ENCODE measurements at places on chromosomes 16 and 17.

GRCh38 chr16:30091474-30092372, at the start of gene TBX6:
TBX6 (minus strand) TSS chr16:30091924; CDS start chr16:30091193, 731 bp downstream.
- DNase-seq: peak; percentile 93

GRCh38 chr17:40064971-40065768, 2.4 kb downstream of the THRA start:
- no peak for DNase-seq

DNA sequence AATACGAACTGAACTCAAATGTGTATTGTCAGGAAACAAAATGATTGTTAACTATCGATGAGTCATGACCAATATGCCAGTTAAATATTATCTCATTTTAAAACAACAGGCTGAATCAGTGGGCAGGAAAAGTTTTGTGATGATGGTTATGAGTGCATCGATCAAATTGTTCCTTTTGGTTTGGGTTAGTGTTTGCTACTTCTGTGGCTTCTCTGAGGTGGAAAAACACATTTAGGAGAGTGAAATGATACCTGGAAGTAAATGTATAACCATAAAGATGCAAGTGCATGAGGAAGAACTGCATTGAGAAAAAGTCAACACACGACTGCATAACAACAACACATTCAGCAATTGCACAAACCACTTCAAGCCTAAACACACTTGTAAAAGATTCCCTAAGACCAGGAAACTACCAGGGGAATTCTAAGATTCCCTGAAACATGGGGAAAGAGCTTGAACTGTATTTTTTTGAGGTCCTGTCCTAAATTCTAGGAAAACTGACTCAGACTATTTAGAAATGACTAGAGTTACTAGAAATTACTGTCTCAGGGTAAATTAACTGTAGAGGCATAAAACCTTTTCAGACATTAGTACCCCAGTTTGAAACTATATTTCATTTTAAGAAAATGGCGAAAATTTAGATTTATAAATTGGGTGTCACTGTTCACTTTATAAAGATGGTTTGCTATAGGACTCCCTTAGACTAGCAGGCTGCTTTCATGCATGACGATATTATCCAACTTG, 44.8 kb downstream of the CDYL2 start:
- DNase-seq: no peak

GRCh38 chr17:47203984-47204721, 5.0 kb upstream of the MYL4 start:
- no peak for DNase-seq

DNA sequence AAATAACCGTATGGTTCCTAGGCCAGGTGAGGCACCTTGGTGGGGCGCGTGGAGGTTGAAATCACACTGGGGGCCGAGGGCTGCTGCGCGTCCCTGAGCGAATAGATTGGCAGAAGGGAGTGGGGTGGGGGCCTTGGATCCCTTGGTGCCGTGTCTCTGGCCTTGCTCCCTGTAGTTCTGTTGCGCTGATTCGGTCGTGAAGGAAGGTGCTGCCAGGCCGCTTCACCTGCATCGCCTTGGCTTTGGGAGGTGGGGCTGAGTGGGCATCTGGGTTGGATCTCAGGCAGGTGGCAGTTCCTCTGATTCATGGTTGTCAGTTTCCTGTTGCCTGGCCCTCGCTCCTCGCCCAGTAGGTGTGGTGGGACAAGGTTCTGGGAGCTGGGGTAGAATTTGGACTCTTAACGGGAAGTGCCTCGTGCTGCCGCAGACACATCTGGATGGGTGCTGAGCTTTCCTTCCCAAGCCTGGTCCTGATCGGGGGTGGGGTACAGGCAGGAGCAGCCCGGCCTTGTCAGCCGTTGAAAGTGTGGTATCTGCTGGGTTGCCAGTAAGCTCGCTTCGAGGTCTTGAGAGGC, 30.1 kb downstream of the PGS1 start:
- no peak for DNase-seq

DNA sequence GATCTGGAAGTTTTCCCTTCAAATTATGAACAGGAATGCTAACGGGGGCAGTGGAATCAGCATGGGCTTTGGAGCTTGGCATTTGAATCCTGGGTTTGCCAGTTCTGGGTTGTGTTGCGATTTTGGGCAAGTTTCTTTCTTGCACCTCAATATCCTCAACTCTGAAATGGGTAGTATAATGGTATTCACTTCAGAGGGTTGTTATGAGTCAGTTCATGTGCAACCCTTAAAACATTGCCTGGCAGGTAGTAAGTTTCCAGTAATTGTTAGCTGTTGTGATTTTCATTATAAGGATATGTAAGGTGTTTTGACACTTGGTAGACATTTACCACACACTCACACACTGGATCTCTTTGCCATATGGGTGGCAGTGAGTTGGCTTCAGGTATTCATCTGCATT, 33.4 kb downstream of the SNX29 start:
- no peak for DNase-seq

- DNase-seq: peak; percentile 28
Observed at GRCh38 chr16:88534638-88535190, 35.5 kb upstream of the ZC3H18 start.

DNA sequence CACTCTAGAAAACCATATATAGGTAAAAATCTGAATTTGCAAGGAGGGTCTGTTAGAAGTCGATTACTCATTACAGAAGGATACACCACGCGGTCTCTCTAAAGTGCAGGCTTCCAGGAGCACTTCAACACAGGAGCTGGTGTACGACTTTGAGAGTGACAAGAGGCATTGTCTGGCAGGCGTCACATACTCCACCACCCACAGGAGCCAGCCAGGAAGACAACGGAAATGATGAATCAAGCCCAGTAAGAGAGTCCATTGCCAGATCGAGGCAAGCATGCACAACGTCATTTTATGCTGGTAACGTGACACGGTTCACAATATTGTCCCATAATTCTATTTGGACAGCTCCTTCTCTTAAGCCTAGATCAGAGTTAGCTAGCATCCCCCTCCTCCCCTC, 15.0 kb upstream of the CACNG4 start:
- DNase-seq: no peak

DNA sequence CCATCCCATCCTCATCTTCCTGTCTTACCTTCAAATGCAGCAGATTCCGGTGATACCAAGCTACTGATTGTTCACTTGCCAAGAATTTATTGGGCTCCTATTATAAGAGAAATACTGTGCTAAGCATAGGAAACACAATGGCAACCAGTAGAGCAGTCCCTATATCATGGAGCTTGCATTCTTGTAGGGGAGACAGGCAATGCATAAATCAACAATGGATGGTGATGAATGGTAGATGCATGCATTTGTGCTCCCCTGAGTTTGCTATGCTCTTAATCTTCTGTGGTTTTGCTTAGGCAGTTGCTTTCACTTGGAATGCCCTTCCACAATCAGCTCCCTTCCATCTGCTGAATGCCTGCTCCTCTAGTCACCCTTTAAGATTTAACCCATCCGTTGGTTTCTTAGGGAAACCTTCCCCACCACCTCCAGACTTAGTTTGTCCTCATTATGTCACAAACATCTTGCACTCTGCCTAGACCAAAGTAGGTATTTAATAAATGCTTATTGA, 200.2 kb upstream of the TOX3 start:
- no peak for DNase-seq

GRCh38 chr16:11254913-11255736, 879 bp downstream of the SOCS1 start:
- DNase-seq: peak; percentile 81

- DNase-seq: peak; percentile 56
Observed at GRCh38 chr17:42675348-42675964, 1.3 kb downstream of the PLEKHH3 start.
